ENCODE measurements at places on chromosomes 7 and 10.

DNA sequence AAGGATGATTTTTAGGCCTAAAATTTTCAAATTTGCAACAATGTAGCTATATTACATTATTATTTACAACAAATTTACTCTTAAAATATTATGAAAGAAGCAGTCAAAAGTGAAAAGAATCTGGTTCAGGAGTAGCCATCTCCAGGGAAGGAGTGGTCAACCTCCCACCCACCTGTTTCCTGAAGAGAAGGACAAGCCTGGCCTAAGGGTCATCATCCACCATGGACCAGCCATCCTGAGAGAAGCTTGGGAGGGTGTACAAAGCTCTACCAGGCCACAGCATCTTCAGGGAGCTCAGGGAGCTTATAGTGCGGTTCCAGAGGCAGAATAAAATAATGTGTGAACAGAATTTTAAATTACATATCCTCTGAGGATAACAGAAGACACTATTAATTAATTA, 38.1 kb downstream of the COL1A2 start:
- DNase-seq: peak; percentile 39

DNA sequence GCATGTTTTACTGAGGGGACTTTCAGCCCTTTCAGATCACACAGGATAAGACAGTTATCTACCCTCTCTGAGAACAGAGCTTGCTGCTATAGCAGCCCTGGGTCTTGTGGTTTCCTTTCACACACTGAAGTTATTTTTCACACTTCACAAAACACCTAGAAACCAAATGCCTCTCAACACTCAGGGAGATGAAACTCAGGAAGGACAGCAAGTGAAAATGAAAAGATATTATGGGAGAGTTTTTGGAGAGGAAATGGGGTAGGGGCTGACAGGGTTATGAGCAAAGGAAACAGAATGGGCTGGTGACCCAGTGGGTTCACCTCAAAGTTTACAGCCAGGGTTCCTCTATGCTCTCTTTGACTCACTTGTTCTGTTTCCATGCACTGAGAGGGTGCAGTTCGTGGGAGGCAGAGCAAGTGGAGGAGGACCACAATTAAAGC, 17.0 kb upstream of the GIMAP2 start:
- no peak for DNase-seq

GRCh38 chr7:2681929-2682799, 5.8 kb upstream of the AMZ1 start:
- no peak for DNase-seq

- no peak for DNase-seq
Observed at GRCh38 chr7:88881136-88881535, 85.6 kb upstream of the TEX47 start.

GRCh38 chr10:5442990-5443370, 30.6 kb downstream of the NET1 start:
- DNase-seq: no peak

- DNase-seq: no peak
Observed at GRCh38 chr10:93874309-93875031, 19.3 kb upstream of the SLC35G1 start.

- peak; percentile 86 for DNase-seq
Observed at GRCh38 chr7:143519411-143520131, 41.9 kb downstream of the TAS2R41 start.

DNA sequence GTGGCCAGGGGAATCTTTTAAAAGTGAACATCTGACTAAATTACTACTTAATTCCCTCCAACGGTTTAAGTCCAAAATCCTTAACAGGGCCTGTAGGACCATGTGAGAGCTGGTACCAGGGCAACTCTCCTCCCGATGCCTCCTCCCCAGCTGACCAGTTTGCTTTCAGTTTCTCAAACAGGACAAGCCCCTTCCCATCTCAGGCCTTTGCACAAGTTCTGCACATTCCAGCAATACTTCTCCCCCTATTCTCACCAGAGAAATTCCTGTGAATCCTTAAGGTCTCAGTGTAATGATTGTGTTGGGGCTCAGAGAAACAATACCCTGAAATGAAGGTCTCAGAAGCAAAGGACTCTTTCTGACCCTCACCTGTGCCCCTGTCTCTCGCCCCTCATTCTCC, 8.0 kb upstream of the CALHM1 start:
- DNase-seq: peak; percentile 50

DNA sequence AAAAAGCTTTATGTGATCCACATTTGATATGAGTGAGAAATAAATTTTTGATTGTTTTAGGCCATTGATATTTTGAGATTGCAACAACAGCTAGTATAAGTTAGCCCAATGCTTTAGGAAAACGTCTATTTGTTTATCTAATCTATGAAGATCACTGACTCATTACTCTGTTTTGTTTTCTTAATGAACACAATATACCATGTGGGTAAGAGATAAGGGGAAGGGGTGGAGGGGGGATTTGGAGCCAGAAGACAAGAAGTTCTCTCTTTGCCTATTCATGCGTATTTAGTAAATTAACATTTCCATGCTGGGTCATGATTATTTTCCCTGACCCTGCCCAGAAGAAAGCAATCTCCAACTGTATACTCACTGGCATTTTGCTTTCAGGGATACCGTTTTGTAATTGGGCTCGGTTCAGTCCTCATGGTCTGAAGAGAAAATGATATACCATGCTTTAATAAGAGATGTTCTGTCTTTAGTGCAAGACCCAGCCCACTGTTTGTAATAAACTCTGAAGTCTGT, 359.5 kb upstream of the NPSR1 start:
- peak; percentile 6 for DNase-seq

DNA sequence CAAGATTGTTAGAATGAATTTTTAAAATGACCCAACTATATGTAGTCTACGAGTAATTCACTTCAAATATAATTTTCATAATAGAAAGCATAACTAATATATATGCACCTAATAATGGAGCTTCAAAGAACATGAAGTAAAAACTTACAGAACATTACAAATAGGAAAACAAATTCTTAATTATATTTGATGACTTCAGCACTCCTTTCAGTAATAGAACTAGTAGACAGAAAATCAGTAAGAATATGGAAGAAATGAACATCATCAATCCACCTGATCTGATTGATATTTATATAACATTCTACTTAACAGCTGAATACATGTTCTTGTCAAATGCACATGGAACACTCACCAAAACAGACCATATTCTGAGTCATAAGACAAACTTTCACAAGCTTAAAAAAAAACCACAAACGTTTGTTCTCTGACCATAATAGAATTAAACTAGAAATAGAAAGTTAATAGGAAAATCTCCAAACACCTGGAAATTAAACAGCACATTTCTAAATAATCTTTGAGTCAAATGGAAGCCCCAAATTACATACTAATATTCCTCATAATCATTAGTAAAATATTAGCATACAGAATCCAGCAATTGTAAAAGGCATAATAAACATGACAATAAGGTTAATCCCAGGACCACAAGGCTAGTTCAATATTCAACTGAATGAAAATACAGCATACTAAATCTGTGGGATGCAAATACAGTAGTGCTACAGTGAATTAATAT, 48.0 kb downstream of the BRAF start:
- peak; percentile 85 for DNase-seq

GRCh38 chr7:35624299-35625186, 70.4 kb downstream of the HERPUD2 start:
- DNase-seq: peak; percentile 30

GRCh38 chr7:118003476-118003875, 130.2 kb upstream of the CTTNBP2 start:
- no peak for DNase-seq

- DNase-seq: no peak
Observed at GRCh38 chr7:603152-603951, 83.7 kb upstream of the PDGFA start.

DNA sequence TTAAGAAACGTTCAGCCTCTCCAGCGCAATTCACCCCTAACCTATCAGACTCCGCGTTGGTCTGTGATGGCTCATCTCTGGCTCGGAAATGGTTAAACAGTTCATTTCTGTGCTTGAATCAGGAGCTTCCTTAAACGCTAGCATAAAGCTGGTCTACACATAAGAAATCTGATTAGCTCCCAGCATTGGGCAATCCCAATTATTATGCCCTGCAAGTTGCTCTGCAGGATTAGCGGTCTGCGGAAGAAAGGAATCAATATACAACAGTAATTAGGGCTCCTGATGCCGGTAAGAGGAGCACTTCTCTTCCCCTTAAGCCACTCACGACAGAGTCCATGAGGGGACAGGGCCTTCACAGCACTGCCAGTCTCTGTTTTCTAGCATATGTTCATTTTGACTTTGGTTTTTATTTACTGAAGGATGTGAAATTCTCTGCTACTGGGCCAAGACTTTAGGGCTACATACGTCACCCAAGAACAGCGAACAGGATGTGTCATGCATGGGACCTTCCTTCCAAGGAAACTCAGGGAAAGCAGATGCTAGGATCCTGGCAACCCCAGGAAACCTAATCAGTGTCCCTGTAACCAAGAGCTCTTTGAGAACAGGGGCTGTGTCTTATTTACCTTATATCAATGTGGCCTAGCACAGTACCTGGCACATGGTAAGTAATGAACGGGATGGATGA, 324.4 kb downstream of the KCNMA1 start:
- no peak for DNase-seq

GRCh38 chr7:145339319-145339718, 503.5 kb upstream of the TPK1 start:
- DNase-seq: no peak

DNA sequence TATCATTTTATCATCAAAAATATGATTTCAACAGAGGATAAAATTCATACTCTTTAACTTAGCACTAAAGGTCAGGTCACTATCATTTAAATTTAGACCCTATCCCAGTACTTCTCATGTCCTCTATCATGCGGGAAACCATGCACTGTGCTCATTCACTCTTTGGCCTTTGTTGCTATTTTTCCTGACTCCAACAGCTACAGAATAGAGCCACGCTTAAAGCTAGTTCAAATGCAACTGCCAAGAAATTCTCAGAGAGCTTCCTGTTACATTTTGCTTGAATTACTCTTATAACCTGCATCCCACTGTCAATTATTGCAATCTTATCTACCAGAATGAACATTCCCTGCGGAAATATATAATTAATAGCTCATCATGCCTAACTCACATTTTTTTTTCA, 58.3 kb downstream of the SEMA3A start:
- DNase-seq: peak; percentile 13

DNA sequence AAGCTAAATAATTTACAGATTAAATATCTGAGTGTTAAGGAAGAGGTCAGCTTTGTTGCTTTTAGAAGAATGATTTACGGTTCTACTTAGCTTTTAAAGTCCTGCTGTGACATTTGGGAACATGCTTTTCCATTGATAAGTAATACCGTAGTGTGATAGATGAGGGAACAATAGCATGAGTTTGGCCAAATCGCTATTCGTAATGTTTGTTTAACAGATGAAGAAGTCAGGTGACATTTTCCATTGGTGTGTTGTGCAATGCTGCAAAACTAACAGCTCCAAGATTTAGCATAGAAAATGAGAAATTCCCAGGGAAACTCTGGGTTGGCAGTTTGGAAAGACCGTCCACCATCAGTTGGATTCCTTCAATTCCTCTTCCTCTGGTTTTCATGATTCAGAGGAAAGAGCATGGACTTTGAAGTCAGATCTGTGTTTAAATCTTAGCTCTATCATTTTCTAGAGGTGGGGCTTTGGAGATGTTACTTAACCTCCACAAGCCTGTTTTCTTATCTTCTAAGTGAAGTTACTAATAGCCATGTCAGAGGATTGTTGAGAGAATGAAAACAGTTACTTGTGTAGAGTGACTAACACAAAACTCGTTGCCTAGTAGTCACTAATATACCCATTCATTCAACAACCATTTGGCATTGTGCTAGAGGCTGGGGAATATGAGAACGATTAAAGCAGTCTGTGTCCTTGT, 140.4 kb upstream of the BMPER start:
- DNase-seq: peak; percentile 70

- no peak for DNase-seq
Observed at GRCh38 chr7:136174477-136175125, 197.4 kb upstream of the MTPN start.

GRCh38 chr7:36760856-36761762, 36.8 kb upstream of the AOAH start:
- no peak for DNase-seq

DNA sequence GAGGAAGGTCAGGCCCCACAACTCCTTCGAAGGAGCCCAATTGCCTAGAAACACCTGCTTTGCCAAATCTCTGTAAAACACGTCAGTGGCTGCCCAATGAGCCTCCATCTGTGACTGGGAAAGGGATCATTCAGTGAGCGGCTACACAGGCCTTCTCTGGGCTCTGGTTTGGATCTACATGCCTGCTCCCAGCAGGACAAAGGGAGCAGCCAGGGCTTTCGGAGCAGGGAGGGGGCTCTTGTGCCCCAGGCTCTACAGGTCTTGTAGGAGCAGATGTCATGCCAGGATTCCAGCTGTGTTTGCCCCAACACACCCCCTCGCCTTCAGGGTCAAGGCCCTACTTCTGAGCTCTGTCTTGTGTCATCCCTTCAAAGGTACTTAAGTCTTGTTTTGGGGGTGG, 73.5 kb downstream of the CLEC2L start:
- no peak for DNase-seq

DNA sequence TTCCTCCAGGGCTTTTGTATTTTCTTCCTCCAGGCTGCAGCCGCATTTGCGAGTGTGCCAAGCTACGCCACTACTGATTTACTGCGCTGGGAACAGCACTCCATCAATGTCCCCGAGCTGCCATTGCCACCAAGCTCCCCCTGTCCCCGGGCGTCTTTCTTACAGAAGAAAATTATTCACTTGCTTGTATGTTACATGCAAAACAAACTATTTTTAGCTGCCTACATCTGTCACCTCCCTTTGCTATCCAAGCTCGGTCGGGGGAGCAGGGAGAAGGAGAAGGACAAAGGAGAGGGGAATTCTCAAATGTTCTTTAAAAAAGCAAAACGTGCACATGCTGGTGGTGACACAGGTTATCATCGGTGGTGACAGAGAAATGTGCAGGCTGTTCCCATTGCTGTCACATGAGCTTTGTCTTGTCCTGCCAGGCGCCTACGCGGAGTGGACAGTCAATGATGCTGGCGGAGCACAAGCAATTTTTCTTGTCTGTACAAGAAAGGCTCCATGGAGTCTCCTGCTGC, 93.1 kb downstream of the ADARB2 start:
- no peak for DNase-seq

GRCh38 chr10:133462512-133463305, 9.0 kb downstream of the SCART1 start:
- DNase-seq: no peak

GRCh38 chr10:80196950-80197315, 8.4 kb downstream of the ANXA11 start:
- no peak for DNase-seq

DNA sequence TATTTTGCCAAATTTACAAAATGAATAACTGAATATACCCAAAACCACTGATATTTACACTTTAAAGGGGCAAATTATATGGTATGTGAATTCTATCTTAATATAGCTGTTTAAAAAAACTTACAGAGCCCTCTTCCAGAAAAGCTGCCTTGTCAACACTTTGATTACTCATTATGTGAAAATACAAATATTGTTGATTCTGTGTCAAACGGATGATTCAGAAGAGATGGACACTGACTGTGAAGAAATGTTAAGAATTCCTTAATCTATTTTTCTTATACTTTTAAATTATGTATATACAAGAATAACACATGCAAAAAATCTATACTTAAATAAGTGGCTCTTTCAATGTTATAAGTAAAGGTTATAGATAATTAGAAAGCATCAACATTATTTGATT, 41.5 kb downstream of the SMURF1 start:
- peak; percentile 58 for DNase-seq
